ENCODE measurements at places on chromosomes 5 and 9. TPM values are rescaled to one million over a fixed set of nuclear protein-coding genes. Genes with fewer than 3 reads are reported as not detected.

DNA sequence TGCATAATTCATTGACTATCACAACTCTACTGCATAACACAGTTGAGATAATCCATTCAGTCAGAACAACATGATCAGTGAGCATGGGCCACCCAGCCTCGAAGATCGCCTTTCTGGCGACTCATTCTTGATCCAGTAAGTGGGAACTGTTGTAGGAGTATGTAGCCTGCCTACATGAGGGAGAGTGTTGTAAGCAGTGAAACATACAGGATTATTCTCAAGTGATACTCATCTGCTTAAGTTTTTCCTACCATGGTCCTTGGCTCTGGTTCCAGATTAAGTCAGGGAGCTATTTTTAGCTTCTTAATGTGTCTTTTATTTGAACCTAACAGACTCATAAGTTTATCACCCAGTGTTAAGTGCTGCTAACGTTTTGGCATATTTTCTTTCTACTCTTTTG is 44.0 kb downstream of the TNPO1 start:
- no peak for DNase-seq

DNA sequence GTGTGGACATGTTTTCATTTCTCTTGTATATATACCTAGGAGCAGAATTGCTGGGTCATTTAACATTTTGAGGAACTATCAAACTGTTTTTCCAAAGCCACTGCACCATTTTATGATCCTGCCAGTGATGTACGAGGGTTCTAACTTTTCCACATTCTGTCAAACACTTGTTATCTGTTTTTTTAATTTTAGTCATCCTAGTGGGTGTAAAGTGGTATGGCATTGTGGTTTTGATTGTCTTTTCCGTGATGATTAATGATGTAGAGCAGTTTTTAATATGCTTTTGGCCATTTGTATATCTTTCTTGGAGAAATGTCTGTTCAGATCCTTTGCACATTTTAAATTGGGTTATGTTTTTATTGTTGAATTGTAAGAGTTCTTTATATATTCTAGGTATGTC is 107.0 kb downstream of the MELK start:
- no peak for DNase-seq

- no peak for DNase-seq
Observed at GRCh38 chr5:54799645-54800044, 185.7 kb downstream of the ESM1 start.

DNA sequence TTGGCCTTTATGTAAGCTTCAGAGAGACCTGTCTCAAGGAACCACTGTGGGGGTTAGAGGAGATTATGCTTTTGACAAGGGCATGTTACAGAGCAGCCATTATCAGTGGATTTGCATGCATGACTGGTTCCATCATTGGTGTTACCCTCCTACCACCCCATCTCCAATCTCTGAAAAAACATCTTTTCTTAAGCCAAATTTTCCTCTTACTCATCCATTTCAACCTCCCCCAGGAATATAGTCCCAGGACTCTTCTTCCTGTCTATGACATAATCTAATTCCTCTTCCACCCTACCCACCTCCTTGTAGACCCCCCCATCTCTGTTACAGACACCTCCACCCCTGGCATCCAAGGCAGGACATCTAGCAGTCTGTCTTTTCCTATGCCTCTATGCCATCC is 33.1 kb upstream of the ADRB2 start:
- DNase-seq, result no peak

- DNase-seq, result no peak
Observed at GRCh38 chr9:17906841-17907778, 328.2 kb downstream of the SH3GL2 start.

DNA sequence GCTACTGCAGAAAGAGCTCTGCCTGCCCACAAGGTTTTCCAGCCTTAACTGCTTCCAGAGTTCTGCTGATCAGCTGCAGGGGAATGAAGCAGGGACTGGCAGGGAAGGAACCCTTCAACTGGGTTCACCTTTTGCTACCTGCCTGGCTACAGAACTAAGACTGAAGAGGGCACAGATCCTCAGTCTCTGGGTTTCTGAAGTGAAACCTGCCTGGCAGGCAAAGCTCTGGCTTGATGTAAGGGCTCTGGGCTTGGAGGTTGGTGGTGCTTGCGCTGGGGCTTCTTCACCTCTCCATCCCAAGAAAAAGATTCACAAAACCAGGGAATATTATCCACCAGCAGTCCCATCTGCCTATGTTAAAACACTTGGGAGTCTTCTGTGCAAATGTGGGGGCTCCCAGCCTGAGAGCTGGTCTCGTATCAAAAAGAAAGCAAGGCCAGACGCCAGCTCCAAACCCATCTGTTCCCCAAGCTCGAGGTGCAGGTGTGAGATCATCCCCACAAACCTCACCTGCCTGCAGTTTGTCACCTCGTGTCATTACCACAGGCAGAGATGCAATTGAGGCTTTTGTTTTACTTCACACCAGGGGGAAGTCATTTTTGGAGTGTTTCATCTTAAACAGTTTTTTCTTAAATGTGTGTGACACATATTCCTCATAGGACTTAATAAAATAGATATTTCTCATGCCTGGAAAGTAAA is 58.3 kb downstream of the BNC2 start:
- no peak for DNase-seq

GRCh38 chr5:88140856-88141752 is 127.5 kb downstream of the TMEM161B start:
- DNase-seq, result peak; percentile 87

Gene GALT
- total RNA-seq, result 41.7 TPM

- DNase-seq, result no peak
Observed at GRCh38 chr9:34956648-34957047, 1.4 kb upstream of the PHF24 start.

Gene LVRN
- not detected for total RNA-seq

DNA sequence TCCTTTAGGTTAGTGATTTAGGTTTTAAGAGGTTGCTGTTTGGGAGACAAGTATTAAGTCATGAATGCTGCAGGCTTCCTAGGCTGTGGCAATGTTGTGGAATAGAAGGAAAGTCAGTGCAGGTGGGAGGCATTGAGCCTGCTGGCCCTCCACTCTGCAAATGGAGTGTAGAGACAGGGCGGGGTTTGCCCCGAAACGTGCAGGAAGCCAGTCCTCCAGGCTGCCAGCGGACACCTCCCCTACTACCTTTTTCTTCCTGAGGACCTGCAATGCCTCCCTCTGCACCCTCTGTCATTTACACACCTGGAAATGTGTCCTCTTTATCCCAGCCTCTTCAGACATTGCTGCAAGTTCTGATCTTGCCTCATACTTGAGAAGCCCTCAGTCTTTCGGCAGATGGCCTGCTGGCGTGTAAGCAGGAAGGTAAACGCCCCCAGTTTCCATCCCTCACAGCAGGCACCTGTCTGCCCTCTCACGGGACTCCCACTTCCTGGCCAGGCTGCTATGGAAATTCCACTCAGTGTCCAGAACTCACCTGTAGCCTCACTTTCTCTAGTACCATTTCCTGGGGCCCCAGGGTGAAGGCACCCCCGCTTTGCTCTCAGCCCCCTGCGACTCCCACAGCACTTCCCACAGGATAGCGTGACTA is 81.6 kb upstream of the BOD1 start:
- DNase-seq, result no peak

DNA sequence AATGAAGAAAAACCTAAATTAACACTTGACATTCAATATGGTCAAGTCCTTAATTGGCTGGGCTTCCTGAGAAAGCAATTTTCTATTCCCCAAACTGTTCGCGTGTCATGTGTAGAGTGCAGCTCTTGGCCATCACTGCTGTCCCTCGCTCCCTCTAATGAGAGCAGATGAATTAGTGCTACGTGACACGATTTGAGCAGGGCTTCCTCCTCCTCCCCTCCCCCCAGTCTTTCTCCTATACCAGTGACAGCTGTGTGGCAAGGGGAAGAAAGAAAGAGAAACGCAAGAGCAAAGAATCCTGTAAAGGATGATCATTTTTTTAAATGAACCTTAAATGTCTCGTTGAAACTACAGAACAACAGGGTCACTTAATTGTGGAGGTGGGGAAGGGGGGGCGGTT is 159.6 kb downstream of the BNC2 start:
- no peak for DNase-seq

Gene ADRA1B
- total RNA-seq, result not detected

Gene CSF1R
- total RNA-seq, result 2.7 TPM

DNA sequence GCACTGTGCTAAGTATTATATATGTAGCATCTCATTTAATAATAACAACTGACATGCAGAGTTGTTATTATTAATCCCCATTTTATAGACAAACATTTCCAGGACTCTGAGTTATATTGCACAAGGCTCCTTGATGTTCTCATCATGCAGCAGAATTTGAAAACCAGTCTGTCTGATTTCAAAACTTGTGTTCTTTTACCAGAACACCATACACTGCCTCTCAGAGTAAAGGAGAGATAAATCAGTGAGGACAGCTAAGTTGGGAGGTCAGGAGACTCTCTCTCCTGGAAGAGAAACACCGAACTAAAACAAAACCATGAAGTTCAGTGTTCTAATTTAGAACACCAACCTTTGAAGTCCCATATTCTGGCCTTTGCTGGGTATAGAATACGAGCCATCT is 92.7 kb upstream of the TNC start:
- DNase-seq, result no peak

- DNase-seq, result no peak
Observed at GRCh38 chr9:91163444-91163772, 198.3 kb downstream of the AUH start.

Gene ZNF300
- 0.58 TPM for total RNA-seq

- DNase-seq, result no peak
Observed at GRCh38 chr5:57405984-57406383, 76.6 kb downstream of the ACTBL2 start.

DNA sequence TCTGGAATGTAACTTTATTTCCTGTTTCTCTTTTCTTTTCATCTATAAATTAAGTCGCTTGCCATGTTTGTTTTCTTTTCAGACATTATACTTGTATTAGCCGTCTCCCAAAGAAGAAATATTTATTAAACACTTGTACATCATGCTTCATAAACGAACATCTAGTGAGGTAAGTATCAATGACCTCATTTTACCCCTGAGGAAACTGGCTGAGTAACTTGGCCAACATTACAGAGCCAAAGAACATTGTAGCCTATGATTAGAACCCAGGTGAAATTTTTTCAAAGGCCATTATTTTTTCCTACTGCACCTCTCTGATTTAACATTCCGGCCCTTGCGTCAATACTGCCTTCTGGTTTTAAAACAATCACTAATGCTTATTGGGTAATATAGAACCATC is 4.2 kb downstream of the FREM1 start:
- DNase-seq, result no peak

DNA sequence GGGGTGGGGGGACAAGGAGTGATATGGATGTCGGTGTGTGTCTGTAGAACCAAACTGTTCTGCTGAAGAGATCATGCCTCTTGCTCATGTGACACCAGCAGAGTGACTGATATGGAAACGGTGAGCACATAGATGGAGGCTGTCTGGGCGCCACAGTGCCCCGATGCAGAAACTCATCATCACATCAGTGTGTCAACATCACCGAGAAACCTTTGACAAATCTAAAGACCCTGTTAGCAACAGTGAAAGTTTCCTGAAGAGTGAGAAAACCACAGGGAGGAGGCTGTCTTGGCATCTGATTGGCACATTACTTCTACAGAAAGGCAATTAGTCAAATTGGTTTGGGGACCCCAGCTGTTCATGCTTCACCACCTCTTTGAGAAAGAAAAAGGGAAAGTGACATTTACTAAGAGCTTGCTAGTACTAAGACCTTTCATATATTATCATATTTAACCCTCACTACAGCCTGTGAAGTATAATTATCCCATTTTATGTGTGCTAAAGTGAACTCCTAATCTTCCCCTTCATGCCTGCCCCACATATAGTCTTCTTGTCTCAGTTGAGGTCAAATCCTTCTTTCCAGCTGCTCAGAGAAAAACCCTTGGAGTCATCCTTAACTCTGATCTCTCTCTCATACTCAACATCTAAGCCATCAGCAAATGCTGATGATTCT is 25.6 kb downstream of the CSF2 start:
- DNase-seq, result peak; percentile 48

Gene CCNO
- not detected for total RNA-seq

Gene CDH12
- not detected for total RNA-seq

- DNase-seq, result no peak
Observed at GRCh38 chr5:167916706-167917105, 374.7 kb upstream of the WWC1 start.

Gene SLC44A1
- 8.3 TPM for total RNA-seq

GRCh38 chr5:127294829-127295228 is 4.2 kb downstream of the MEGF10 start:
- no peak for DNase-seq

DNA sequence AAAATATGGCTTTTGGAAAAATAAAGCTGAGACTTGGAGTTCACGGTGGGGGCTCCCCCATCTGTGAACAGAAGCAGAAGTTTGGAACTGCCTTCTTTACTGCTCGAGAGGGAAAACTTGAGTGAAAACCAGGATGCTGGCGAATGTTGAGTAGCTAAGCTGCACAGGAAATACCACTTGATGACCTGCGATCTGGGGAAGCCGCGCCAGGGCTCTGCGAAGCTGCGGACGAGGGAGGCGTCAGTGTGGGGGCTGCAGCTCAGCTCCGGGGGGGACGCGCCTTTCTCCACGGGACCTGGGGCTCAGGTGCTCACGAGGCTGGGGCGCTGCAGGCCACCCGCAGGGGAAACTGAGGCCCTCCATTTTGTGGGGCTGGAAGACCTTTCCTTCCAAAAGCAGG is 62.3 kb downstream of the TENT4A start:
- no peak for DNase-seq

- no peak for DNase-seq
Observed at GRCh38 chr5:109788596-109788995, 98.9 kb downstream of the MAN2A1 start.

DNA sequence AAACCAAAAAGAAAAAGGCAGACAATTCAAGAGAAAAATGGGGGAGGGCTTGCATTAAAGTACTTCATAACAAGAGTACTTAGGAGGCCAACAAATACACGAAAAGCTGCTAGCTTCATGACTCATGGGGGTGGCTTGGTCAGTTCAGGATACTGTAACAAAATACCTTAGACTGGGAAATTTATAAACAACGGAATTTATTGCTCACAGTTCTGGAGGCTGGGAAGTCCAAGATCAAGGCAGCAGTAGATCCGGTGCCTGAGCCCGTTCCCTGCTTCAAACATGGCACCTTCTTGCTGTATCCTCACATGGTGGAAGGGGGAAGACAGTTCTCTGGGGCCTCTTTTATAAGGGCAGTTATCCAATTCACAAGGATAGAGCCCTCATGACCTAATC is 111.4 kb downstream of the C9orf50 start:
- DNase-seq, result no peak

- DNase-seq, result no peak
Observed at GRCh38 chr5:33153372-33153771, 287.4 kb upstream of the TARS1 start.

Gene PCDHGA6
- 0.22 TPM for total RNA-seq

GRCh38 chr5:5678909-5679308 is 256.4 kb downstream of the ICE1 start:
- no peak for DNase-seq

DNA sequence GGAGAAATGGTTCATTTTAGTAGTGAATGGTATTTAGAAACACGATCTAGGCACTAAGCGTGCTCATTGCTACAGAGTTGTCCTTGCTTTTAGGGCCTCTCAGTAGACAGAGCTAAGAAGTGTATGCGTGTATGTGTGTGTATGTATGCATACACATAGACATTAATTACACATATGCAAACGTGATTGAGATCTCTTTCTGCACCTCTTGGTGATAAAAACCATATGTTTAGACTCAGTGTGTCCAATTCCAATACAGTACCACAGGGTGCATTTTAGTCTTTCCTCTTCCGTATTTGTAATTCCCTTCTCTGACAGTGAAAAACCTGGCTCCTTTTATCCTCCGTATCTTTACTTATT is 13.1 kb downstream of the TRIO start:
- no peak for DNase-seq

Gene PCDHA8
- not detected for total RNA-seq

All from CD8-positive, alpha-beta memory T cell (primary cell).